ENCODE measurements at places on chromosomes 12 and 14. TPM values are rescaled to one million over a fixed set of nuclear protein-coding genes. Genes with fewer than 3 reads are reported as not detected.
A peak's percentile ranks its signal among the peaks of the same experiment; 100 is the strongest.

The WSB2 gene
- total RNA-seq, result 55.3 TPM

The OTX2 gene
- 0.04 TPM for total RNA-seq

The EMP1 gene
- 70.0 TPM for total RNA-seq

The FOXN4 gene
- 0.04 TPM for total RNA-seq

The NEUROD4 gene
- total RNA-seq, result under 0.01 TPM

The PRIMA1 gene
- total RNA-seq, result 0.75 TPM

The GPR162 gene
- total RNA-seq, result 11.3 TPM

The DHRS2 gene
- 0.09 TPM for total RNA-seq

GRCh38 chr14:33016613-33017012 lies 77.9 kb downstream of the NPAS3 start:
- H3K27ac ChIP-seq, result no peak overlapping the region
- H3K36me3 ChIP-seq, result no peaks in the 10 kb centered on the region
- no peaks in the 10 kb centered on the region for H3K27me3 ChIP-seq
- H3K4me3 ChIP-seq, result no peak overlapping the region
- no peak for DNase-seq
- H3K4me1 ChIP-seq, result no peaks in the 10 kb centered on the region

GRCh38 chr14:23164949-23165348 lies 18.5 kb downstream of the SLC7A8 start:
- no peaks in the 10 kb centered on the region for H3K27me3 ChIP-seq
- no peak overlapping the region for H3K4me3 ChIP-seq
- no peak overlapping the region for H3K27ac ChIP-seq
- DNase-seq, result no peak
- peaks cover 9% of the 10 kb centered on the region for H3K4me1 ChIP-seq

GRCh38 chr12:19689801-19690472 lies 250.6 kb downstream of the AEBP2 start:
- H3K4me3 ChIP-seq, result no peak overlapping the region
- no peaks in the 10 kb centered on the region for H3K4me1 ChIP-seq
- H3K27me3 ChIP-seq, result no peaks in the 10 kb centered on the region
- H3K36me3 ChIP-seq, result no peaks in the 10 kb centered on the region

DNA sequence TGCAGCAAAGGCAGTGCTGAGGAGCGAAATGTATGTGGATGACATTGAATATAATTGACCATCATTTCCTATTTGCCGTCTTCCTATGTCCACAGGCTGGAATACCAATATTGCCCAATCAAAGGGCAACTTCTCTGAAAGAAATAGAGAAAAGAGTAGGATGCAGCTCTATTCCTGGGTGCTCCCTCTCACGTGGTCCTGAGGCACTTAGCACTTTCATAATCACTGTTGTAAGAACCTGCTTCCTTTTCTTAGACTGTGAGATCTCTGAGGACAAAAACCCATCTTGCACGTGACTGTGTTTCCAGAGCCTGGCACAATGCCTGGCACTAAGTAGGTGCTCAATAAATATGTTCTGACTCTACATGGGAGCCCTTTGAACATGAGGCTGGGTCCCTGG lies 122.7 kb upstream of the CPM start:
- no peak overlapping the region for H3K4me3 ChIP-seq
- DNase-seq, result peak; percentile 43
- no peaks in the 10 kb centered on the region for H3K27me3 ChIP-seq
- no peak overlapping the region for H3K27ac ChIP-seq
- no peaks in the 10 kb centered on the region for H3K36me3 ChIP-seq

DNA sequence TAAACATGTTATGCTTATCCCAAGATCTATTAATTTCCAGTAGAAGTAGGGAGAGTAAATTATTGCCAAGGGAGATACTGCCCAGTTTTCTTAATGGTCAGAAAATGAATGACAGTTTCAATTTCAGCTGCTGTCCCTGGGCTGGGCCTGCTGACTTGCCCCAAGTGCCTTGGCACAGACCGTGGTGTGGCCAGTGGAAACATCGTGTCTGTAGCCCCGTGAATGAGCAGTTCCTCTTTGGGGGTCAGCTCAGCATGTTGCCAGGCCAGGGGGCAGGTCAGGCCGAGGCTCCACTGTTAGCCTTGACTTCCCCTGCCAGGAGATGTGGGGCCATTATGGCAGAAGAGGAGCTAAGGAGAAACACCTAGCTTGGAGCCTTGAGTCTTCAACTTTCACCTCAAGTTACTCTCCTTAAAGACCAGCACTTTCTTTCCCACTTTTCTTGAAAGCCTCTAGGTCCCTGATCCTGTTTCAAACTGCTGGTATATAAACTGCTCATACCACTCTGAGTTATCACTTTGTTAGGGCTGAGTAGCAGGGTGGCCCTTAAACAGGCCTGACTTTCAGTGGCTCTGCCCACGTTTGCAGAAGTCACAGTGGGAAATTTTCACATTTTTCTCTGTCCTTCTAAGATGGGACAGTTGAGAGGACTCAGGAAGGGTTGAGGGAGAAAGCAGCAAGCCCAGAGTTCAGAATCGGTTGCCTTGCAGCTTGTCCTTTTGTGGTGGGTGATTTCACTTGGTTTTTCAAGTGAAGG lies 73.2 kb downstream of the SUSD6 start:
- H3K4me3 ChIP-seq, result no peak overlapping the region
- peaks cover 39% of the 10 kb centered on the region for H3K4me1 ChIP-seq
- no peak for DNase-seq
- no peaks in the 10 kb centered on the region for H3K27me3 ChIP-seq

GRCh38 chr12:71008616-71009015 lies 88.1 kb upstream of the PTPRR start:
- H3K4me3 ChIP-seq, result no peak overlapping the region
- H3K27ac ChIP-seq, result no peak overlapping the region
- no peaks in the 10 kb centered on the region for H3K36me3 ChIP-seq
- H3K4me1 ChIP-seq, result no peaks in the 10 kb centered on the region

DNA sequence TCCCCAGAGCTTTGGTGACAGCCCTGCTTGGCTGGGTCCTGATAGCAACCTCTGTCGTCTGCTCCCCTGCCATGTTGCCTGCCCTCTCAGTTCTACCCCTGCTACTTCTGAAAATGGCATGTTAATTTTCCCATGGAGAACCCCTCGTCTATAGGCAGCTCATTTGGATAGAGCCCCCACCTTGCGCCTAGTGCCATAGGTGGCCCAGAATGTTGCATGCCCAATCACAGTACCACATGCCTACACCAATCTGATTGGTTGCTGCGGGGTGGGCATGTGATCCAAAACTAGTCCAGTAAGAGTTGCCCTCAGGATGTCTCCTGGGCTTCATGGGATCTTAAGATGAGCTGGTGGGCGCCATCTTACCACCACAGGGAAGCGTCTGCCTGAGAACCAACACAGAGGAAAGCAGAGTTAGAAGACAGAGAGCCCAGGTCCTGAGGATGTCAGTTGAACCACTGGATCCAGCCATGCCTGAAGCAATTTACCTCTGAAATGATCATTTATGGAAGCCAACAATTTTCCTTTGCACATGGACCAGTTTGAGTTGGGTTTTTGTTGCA lies 85.7 kb downstream of the PAPOLA start:
- H3K4me3 ChIP-seq, result no peak overlapping the region
- no peaks in the 10 kb centered on the region for H3K36me3 ChIP-seq
- H3K27me3 ChIP-seq, result peaks cover 38% of the 10 kb centered on the region
- peaks cover 14% of the 10 kb centered on the region for H3K4me1 ChIP-seq

DNA sequence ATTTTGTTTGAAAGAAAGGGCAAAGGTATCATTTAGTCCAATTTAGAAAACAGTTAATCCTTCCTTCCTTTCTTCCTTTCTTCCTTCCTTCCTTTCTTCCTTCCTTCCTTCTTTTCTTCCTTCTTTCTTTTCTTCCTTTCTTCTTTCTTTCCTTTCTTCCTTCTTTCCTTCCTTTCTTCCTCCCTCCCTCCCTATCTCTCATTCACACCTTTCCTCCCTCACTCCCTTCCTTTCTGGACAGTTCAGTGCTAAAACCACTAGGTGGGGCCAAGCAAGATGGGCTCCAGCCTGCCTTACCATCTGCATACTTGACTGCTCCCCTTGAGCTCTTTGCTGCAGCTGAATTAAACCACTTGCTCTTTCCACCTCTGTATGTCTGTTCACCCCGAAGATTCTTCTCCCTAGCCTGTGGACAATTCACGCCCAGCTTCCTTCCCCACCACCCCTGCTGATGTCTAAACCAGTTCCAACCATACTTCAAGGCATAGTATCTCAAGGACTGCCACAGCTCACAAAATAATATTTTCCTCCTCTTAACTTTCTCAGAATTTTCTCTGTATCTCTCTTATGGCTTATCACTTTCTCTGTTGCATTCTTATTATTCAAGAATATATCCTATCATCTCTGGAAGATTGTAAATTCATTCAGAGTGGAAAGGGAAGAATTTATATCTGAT lies 78.0 kb downstream of the DBX2 start:
- H3K27me3 ChIP-seq, result no peaks in the 10 kb centered on the region
- H3K4me3 ChIP-seq, result no peak overlapping the region
- no peaks in the 10 kb centered on the region for H3K4me1 ChIP-seq
- H3K27ac ChIP-seq, result no peak overlapping the region

- H3K27me3 ChIP-seq, result no peaks in the 10 kb centered on the region
- no peak overlapping the region for H3K4me3 ChIP-seq
- no peak overlapping the region for H3K27ac ChIP-seq
- no peaks in the 10 kb centered on the region for H3K4me1 ChIP-seq
- no peaks in the 10 kb centered on the region for H3K36me3 ChIP-seq
Observed at GRCh38 chr14:93317875-93318807, 14.7 kb downstream of the BTBD7 start.

GRCh38 chr12:27866373-27867101 lies 86.5 kb upstream of the MANSC4 start:
- no peaks in the 10 kb centered on the region for H3K36me3 ChIP-seq
- H3K27me3 ChIP-seq, result no peaks in the 10 kb centered on the region
- H3K27ac ChIP-seq, result no peak overlapping the region
- peak; percentile 52 for DNase-seq
- H3K4me1 ChIP-seq, result peaks cover 17% of the 10 kb centered on the region

GRCh38 chr12:103901518-103902173 lies 28.6 kb upstream of the HSP90B1 start:
- no peaks in the 10 kb centered on the region for H3K27me3 ChIP-seq
- no peaks in the 10 kb centered on the region for H3K36me3 ChIP-seq
- H3K4me1 ChIP-seq, result no peaks in the 10 kb centered on the region
- no peak for DNase-seq
- no peak overlapping the region for H3K4me3 ChIP-seq

GRCh38 chr12:6604259-6605029 lies 2.7 kb downstream of the CHD4 start:
- H3K27ac ChIP-seq, result peak overlapping the region; percentile 86
- H3K36me3 ChIP-seq, result peaks cover 55% of the 10 kb centered on the region
- no peaks in the 10 kb centered on the region for H3K27me3 ChIP-seq
- peaks cover 48% of the 10 kb centered on the region for H3K4me1 ChIP-seq
- no peak for DNase-seq
- H3K4me3 ChIP-seq, result peak overlapping the region; percentile 92

DNA sequence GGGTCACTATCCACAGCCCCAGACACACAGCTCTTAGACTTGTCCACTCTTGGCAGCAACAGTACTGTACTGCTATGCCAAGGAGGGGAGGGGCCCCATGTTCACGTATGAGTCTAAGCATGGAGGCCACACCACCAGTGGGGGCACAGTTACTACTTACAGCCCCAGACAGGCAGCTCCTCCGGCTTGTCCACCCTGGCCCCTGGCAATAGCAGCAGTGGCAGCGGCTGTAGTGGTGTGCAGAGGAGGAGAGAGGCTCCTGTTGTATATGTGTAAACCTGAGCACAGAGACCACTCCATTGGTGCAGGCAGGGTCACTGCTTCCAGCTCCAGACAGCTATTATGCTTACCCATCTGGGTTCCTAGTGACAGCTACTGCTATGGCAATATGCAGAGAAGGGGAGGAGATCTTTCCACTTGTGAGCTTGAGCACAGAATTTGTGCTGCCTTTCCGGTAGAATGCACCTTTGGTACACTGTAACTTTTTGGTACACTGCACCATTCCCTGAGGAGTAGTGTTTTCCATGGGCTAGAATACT lies 113.2 kb downstream of the RAD51B start:
- no peak overlapping the region for H3K4me3 ChIP-seq
- no peaks in the 10 kb centered on the region for H3K36me3 ChIP-seq
- H3K27me3 ChIP-seq, result no peaks in the 10 kb centered on the region
- no peak overlapping the region for H3K27ac ChIP-seq
- DNase-seq, result no peak
- H3K4me1 ChIP-seq, result peaks cover 7% of the 10 kb centered on the region

DNA sequence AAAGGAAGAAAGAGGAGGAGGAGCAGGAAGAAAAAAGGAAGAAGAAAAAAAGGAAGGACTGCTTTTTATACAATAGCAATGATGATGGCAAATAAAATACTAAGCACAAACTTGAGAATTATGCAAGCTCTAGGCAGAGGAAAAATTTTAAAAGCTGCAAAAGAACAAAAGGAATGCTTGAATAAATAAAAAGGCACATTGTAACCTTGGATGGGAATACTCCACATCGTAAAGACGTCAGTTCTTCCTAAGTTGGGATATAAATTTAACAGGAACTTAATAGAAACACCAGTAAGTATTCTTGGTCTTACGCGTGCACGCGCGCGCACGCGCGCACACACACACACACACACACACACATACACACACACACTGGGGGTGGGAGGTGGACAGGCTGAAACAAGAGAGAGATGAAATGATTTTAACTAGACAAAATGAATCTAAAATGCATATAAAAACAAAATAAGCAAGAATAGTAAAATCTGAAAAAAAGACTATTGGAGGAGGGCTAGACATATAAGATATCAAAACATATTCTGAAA lies 43.0 kb downstream of the SERPINA3 start:
- H3K4me3 ChIP-seq, result no peak overlapping the region
- H3K27me3 ChIP-seq, result no peaks in the 10 kb centered on the region
- peak; percentile 38 for DNase-seq
- no peaks in the 10 kb centered on the region for H3K4me1 ChIP-seq
- H3K36me3 ChIP-seq, result no peaks in the 10 kb centered on the region

GRCh38 chr14:89131004-89131750 lies 285.9 kb downstream of the FOXN3 start:
- no peak for DNase-seq
- no peaks in the 10 kb centered on the region for H3K36me3 ChIP-seq
- H3K27ac ChIP-seq, result no peak overlapping the region

GRCh38 chr12:60391051-60391450 lies 795.2 kb downstream of the SLC16A7 start:
- H3K4me1 ChIP-seq, result no peaks in the 10 kb centered on the region
- no peaks in the 10 kb centered on the region for H3K27me3 ChIP-seq
- no peak overlapping the region for H3K4me3 ChIP-seq
- no peak overlapping the region for H3K27ac ChIP-seq
- DNase-seq, result no peak
- H3K36me3 ChIP-seq, result no peaks in the 10 kb centered on the region

- H3K27ac ChIP-seq, result no peak overlapping the region
- no peak overlapping the region for H3K4me3 ChIP-seq
- no peaks in the 10 kb centered on the region for H3K27me3 ChIP-seq
- no peaks in the 10 kb centered on the region for H3K4me1 ChIP-seq
Observed at GRCh38 chr14:49319810-49320209, 266.4 kb downstream of the RPS29 start.

- no peaks in the 10 kb centered on the region for H3K4me1 ChIP-seq
- no peaks in the 10 kb centered on the region for H3K36me3 ChIP-seq
- no peak for DNase-seq
- no peaks in the 10 kb centered on the region for H3K27me3 ChIP-seq
- H3K27ac ChIP-seq, result no peak overlapping the region
- no peak overlapping the region for H3K4me3 ChIP-seq
Observed at GRCh38 chr12:97375310-97375709, 87.3 kb upstream of the RMST start.

DNA sequence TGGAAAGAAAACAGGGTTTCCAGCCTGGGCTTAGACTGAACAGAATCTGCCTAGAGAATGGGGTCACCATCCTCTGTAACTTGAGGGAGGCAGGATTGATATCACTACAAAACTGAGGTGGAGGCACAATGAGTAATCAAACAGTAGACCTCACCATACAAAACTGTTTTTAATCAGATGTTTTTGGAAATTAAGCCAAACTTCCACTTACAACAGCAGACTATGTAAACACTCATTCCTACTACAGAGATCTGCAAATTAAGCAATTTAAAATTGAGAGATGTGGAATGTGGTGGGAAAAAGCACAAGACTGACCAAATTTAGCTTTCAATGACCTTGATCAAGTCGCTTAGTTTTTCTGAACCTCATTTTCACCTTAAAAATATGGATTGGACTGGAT lies 104.3 kb upstream of the SLC38A4 start:
- no peaks in the 10 kb centered on the region for H3K36me3 ChIP-seq
- DNase-seq, result no peak
